Naive thymus-derived CD4-positive, alpha-beta T cell (primary cell): ENCODE measurements at places on chromosomes 12 and 14.

GRCh38 chr12:77667101-77667500 is 163.6 kb upstream of the NAV3 start:
- no peak for DNase-seq

DNA sequence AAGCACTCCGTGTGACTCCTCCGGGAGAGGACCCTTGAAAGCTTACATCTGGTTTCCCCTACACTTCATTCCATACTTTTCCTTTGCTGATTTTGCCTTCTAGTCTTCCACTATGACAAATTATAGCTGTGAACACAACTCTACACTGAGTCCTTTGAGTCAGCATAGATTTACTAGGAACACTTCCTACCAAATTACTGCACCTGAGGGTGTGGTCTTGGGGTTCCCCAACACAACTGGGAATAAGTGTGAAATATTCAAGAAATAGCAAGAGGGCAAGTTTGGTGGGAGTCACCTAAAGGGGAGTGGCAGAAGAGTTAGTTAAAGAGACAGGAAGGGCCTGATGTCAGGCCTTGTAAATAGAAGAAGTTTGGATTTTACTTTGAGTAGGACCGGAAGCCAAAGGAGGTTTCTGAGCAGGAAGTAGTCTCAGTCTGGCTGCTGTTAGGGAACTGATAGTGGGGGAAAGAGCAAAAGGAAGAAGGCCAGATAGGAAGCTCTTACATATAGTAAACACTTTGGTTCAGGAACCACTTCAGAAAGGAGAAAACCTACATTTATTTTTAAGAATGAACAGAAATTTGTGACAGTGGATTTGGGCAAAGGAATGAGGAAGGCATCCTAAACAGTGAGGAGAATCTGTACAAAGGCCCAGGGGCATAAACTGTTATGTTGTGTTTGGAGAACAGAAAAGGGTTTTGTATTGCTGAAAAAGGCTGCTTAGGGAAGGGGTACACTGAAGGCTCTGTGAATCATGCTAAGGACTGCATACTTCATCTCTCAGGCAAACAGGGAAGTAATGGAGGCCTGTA is 14.2 kb downstream of the SEL1L start:
- DNase-seq, result no peak

DNA sequence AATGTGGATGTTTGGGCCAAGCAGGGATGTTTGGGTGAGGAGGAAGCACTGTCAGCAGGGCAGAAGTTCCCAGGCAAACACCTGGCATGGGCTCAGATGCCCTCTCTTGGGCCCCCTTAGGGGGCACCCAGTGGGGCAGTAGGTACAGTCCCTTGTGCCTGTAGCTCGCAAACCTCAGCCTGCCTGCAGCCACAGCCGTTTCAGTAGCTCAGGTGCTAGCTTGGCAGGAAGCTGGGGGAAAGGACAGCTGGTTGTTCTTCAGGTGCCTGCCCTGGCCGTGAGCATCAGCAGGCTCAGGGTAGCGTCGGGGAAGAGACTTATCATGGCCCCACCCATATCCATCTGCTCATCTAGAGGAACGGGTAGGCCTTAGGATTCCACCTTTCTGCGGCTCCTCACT is 67.5 kb downstream of the B4GALNT3 start:
- no peak for DNase-seq

DNA sequence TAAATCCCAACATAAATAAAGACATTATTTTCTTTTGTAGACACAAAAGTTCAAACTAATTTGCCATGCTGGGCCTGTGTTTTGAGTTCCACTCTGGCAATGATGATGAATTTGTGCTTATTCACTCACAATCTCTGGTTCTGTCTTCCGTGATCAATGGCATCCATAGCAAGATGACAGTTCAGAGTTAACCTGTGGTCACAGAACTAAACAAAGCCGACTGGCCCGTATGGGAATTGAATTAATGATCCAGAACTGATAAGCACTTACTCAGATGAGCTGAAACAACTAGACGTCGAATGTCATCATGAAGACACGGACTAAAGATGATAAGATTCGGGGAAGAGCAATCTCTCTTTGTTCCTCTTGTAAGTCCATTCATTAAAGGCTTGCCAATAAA is 81.6 kb downstream of the CAPZA3 start:
- no peak for DNase-seq

GRCh38 chr12:104352106-104352713 is 48.7 kb downstream of the EID3 start:
- DNase-seq, result no peak

GRCh38 chr12:43758247-43758727 is 303 bp downstream of the PUS7L start:
- no peak for DNase-seq

GRCh38 chr12:69059465-69060457 is 126.8 kb upstream of the CPM start:
- no peak for DNase-seq

GRCh38 chr14:56659378-56659777 is 79.8 kb downstream of the TMEM260 start:
- no peak for DNase-seq

DNA sequence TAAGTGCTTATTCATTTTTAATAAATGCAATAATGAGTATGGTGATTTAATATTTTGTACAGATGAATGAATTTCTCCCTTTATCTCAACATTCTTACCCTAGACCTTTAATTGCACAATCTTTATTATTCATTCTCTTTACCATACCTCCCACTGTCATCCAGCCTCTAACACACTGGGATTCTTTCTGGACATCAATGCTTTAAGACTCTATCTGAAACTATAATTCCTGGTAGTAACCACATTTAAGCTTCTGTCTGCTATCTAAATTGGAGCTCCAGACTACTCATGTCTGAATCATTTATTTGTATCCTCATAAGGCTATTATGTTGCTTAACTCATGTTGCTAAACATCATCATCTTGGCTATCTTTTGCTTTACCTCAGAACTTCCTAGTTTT is 270.2 kb downstream of the ALG10B start:
- DNase-seq, result no peak

- DNase-seq, result peak; percentile 54
Observed at GRCh38 chr12:6074427-6074826, 50.0 kb downstream of the VWF start.

- no peak for DNase-seq
Observed at GRCh38 chr12:121981456-121981855, 40.2 kb upstream of the BCL7A start.

DNA sequence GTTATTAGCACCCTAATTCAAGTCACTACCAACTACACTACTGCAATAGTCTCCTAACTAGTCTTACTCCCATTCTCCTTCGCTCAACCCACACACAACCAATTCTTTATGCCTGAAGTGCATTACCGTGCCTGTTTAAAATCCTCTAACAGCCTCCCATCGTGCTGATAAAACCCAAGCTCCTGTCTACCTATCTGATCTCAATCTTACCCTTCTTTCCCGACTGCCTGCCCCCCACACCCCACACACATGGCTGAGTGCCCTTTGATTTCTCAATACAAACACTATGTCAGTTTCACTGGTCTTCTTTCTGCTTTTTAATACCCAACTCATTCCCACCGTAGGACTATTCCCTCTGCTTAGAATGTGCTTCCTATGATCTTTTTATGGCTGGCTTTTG is 59.9 kb downstream of the SPPL3 start:
- DNase-seq, result no peak

DNA sequence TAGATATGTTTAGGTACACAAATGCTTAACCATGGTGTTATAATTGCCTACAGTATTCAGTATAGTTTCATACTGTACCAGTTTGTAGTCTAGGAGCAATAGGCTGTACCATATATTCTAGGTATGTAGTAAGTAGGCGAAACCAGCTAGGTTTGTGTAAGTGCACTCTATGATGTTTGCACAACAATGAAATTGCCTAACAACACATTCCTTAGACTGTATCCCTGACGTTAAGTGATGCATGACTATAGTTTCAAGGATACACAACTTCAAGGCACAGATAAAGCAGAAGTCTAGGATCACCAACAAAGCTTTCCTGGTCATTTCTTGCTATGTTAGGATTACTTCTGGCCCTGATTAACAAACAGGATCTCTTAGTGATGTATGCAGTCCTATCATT is 135.1 kb downstream of the SLC38A1 start:
- no peak for DNase-seq

DNA sequence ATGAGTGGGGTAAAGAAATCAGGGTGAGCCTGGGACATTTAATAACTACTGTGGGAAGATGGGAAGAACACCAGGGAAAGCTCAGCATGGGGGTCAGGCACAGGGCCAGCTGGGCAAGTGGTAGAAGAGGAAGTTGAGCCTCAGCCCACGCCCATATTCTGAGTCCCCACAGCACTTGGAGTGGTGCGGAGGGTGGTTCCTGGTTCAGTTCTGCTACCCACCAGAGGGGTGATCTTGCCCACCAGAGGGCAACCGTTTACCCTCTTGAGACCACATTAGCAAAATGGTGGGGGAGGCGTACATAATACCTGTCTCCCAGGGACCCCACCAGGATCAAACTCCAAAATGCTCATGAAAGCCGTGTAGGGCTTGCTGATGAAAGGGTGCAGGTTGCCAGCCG is 16.8 kb upstream of the ANKRD33 start:
- DNase-seq, result no peak

DNA sequence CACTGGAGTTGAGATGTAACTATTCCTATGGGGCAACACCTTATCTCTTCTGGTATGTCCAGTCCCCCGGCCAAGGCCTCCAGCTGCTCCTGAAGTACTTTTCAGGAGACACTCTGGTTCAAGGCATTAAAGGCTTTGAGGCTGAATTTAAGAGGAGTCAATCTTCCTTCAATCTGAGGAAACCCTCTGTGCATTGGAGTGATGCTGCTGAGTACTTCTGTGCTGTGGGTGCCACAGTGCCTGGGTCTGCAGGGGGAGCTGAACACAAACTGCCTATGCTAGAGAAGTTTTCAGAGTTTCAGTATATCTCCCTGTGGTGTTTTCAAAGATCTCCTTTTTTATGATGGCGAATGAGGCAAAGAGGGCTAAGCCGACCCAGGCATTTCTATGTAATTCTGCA is 179.2 kb upstream of the OR4E1 start:
- no peak for DNase-seq

DNA sequence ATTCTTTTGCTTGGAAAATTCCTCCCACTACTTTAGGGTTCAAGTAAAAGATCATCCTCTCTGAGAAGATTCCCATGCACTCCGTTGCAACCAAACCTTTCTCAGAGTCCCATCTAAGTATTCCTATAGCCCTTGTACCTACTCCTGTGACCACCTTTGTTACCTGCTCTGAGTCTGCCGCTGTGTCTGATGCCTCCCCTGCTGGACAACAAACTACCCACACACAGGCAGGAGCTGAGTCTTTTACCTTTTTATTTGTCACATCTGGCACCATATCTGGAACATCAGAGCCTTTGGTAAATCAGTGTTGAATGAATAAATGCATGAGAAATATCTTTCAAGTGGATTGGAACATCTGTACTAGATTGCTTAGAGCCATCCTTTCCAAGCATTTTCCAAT is 82.1 kb upstream of the FLRT2 start:
- DNase-seq, result no peak

DNA sequence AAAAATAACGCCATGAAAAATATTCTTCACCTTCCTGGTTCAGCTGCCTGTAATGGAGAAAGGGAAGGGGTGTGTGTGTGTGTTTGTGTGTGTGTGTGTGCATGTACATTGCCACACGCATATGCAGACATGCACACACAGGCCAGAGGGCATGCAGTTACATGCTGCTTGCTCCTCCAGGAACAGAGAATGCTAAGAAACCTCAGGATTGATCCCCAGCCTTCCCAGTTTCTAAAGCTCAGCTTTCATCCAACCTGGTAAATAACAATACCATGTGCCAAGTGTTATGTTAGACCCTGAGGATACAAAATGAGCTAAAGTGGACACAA is 241.7 kb downstream of the SPTSSA start:
- no peak for DNase-seq

DNA sequence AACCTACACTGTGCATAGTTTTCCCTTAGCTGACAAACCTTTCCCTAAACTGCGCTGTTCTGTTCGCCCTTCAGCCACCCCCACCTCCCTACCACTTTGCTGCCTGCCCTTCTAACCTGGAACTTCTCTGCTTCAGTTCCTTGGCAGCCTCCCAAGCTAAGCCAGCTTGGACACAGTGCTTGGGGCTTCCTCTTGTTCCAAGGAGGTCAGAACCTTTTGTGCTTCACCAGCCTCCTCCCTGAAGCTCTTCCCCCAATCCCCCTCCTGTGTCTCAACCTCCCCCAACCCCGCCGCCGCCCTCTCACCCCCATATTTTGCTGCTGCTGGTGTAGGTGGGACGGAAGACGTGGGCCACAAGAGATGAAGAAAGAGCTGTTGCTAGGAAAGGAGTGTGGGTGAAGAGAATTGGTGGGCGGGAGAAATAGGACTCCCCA is 8.1 kb upstream of the RIC8B start:
- no peak for DNase-seq

- DNase-seq, result no peak
Observed at GRCh38 chr14:102733326-102733725, 43.9 kb upstream of the TRAF3 start.

DNA sequence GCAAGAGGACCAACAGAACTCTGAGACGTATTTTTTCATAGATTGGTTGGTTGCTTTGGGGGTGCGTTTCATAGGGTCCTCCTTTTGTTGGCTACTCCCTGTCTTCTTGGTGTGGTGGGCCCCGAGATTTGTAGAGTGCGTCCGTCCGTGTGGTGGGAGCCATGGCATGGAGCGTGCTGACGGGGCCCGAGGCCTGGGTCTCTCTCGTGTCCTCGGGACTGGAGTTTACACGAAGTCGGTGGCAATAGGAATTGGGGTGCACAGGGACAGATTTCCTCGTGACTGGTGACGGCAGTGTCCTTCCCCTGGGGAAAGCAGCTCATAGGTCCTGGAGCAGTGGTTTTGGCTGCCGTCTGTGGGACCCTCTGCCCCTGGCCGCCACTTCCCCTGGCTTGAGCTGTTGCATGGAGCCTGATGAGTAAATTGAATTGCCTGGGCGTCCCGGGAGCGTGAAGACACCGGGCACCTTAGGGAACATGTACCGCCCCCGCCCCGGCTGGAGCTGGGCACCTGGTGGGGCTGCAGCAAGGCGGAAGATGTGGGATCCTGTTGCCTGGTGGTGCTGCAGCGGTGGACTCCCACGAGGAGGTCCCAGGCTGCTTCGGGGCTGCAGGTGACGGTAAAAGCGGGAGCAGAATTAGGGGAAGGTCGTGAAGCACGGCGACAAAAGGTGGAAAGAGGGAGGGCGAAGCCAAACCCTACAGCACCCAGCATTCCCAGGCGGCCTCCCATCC is 153.7 kb upstream of the ALG10B start:
- DNase-seq, result no peak

DNA sequence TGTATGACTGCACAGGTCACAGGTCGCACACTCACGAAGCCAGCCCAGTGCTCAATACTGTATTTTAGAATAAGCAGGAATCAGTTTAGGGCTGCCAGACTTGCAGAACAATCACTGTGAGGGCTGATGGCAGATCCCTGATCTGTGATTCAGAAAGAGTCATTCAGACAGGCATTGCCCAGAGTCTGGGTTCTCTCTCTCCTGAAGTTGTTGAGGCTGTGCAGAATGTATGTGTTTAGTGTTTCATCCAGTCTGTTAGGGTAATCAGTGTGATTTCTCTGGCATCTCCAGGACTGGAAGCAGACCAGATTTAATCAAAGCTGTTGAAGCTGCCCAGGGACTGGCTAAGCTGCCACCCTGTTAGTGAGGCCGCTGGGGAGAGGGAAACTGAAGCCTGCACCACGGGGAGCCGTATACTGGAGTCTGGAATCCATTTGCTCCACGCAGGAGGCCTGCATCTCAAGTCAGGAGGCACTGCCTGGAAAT is 69.3 kb downstream of the ETV6 start:
- no peak for DNase-seq

- no peak for DNase-seq
Observed at GRCh38 chr14:73977896-73978295, 27.8 kb downstream of the COQ6 start.
